Right lobe of liver (tissue), 6 donors: ENCODE measurements at places on chromosomes 2 and 18. TPM values are rescaled to one million over a fixed set of nuclear protein-coding genes. Genes with fewer than 3 reads are reported as not detected.

DNA sequence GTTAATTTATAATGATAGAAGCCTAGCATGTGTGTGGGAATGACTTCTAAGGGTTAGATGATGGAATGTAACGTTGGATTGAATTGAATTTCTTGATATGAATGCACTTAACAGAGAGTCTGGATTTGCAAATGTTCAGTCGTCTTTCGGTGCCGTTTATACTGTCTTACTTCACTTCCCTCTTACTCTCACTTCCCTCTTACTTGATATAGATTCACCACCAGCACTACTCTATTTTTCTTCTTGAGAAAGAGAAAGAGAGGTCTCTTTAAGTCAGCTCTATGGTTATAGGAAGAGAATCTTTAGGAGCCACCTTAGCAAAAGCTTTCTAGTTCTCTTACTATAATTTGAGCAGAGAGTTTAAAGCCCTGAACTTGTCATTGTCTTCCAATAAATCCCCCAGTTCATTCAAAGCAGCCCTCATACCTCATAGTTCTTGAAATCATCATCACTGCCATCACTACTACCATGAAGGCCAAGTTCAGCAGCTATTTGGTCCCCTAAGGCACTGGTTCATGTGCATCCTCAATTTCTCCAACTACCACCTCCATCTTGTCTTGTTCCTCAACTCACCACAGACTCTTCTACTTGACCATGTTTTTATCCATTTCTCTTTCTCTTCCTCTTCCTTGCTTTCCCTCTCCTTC is 501.7 kb upstream of the TCF4 start:
- H3K4me3 ChIP-seq: no peak overlapping the region
- no peaks in the 10 kb centered on the region for H3K36me3 ChIP-seq
- H3K27ac ChIP-seq: no peak overlapping the region
- no peaks in the 10 kb centered on the region for H3K27me3 ChIP-seq
- H3K4me1 ChIP-seq: no peaks in the 10 kb centered on the region
- DNase-seq: no peak

Gene SPATA3
- total RNA-seq: not detected

GRCh38 chr2:219296142-219296541 is 13.1 kb downstream of the PTPRN start:
- H3K36me3 ChIP-seq: no peaks in the 10 kb centered on the region
- H3K4me3 ChIP-seq: no peak overlapping the region
- no peaks in the 10 kb centered on the region for H3K27me3 ChIP-seq
- DNase-seq: no peak
- H3K4me1 ChIP-seq: no peaks in the 10 kb centered on the region

Gene UGT1A4
- 1,011 TPM for total RNA-seq

DNA sequence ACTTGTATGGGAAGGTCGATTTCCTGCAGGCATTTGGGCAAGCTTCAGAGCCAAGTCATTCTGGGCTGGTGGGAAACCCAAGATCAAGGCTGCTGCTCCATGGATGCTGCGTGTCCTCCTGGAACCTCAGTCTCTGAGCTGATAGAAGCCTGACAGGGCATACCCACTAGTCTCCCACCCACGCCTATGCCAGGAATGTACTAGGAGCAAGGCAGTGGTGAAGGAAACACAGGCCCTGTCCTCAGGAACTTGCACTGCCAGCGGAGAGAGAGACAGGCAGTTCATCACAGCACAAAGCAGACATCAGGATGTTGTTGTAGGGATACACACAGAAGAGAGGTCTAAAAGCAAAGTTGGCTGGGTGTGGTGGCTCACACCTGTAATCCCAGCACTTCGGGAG is 84.2 kb downstream of the PLB1 start:
- H3K27me3 ChIP-seq: no peaks in the 10 kb centered on the region
- no peaks in the 10 kb centered on the region for H3K4me1 ChIP-seq
- H3K4me3 ChIP-seq: no peak overlapping the region
- no peaks in the 10 kb centered on the region for H3K36me3 ChIP-seq
- no peak overlapping the region for H3K27ac ChIP-seq
- no peak for DNase-seq

DNA sequence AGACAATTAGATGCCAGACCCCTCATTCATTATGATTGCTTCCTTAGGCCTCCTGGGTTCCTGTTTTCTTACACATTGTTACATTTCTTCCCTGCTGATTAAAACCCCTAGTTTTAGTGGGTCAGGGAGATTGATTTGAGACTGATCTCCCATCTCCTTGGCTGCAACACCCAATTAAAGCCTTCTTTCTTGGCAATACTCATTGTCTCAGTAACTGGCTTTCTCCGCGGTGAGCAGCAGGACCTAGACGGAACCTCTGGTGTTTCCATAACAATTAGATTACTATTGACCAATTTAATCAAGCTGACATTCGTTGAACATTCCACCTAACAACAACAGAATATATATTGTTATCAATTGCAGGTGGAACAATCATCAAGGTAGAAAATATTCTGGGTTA is 1676.4 kb upstream of the SLC39A10 start:
- no peaks in the 10 kb centered on the region for H3K27me3 ChIP-seq
- no peak overlapping the region for H3K4me3 ChIP-seq
- no peaks in the 10 kb centered on the region for H3K36me3 ChIP-seq
